ENCODE measurements at places on chromosomes 4 and X. TPM values are rescaled to one million over a fixed set of nuclear protein-coding genes. Genes with fewer than 3 reads are reported as not detected.

Gene ACOX3
- 47.9 TPM for total RNA-seq

DNA sequence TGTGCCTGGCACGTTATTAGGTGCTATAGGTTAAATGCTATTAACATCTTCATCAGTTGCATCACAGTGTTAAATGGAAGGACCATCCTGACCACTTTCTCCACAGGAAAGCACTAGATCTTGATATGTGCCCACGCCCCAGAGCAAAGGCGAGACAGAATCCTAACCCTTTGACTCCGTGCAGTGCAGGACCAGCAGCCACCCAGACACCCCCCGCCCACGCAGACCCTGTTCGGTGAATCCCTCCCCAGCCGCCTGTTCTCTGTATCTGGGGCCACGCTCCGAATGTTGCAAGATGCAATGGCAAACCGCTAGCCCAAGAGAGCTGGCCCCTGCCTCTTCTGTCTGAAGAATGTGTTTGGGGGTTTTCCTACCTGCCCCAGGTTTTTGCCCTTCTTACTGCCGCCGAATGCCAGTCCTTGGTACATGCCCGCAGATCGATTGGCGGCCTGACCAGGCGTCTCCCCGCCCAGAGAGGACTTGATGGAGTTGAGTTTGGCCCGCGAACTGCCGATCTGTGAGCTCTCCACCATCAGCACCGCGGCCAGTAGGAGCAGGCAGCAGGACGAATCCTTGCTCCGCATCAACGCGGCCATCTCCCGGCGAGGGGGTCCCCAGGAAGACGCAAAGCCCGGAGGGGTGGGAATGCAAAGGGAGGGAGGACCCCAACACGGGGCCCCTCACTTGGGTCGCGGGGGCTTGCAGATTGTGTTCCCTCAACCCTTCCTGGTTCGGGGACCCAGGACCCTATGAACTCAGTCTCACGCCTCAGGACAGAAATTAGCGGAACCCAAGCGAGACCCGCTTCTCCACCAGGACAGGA is 906 bp downstream of the DKK2 start:
- no peak for DNase-seq

Gene MTM1
- total RNA-seq = 14.7 TPM

- no peak for DNase-seq
Measured at GRCh38 chrX:48785540-48786214, 713 bp upstream of the GATA1 start.

DNA sequence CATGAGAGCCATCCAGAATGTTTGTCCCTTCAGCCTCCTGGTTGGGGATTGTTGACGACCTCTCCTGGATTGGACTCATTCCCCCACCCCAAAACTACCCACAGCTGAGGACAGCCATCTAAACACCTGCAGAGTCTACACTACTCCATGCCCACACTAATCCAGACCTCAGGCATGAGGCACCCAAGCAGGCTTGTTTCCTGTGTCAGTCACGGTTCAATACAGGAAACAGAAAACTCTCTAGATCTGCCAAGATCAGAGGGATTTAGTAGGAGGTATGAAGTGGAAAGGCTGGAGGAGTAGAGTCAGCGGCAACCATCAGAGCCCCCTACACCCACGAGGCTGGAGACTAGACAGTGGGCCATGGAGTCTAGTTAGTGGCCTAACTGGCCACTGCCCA is 37.7 kb downstream of the HAND2 start:
- DNase-seq = no peak

DNA sequence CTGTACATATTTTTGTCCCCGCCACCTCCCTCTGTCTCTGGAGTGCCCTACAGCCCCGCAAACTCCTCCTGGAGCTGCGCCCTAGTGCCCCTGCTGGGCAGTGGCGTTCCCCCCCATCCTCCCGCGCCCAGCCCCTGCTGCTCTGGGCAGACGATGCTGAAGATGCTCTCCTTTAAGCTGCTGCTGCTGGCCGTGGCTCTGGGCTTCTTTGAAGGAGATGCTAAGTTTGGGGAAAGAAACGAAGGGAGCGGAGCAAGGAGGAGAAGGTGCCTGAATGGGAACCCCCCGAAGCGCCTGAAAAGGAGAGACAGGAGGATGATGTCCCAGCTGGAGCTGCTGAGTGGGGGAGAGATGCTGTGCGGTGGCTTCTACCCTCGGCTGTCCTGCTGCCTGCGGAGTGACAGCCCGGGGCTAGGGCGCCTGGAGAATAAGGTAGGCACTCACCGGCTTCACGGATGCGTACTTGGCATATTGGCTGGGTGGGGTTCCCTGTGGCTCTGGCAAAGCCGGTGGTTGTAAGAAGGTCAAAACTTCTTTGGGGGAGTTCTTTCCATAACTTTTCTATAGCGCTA is 653 bp downstream of the HHIP start:
- no peak for DNase-seq

Gene ATP2B3
- total RNA-seq = not detected

- no peak for DNase-seq
Measured at GRCh38 chr4:185672618-185673017, 137.3 kb upstream of the PDLIM3 start.

- no peak for DNase-seq
Measured at GRCh38 chrX:122046226-122046625, 998.8 kb downstream of the GLUD2 start.

Gene HSFX4
- total RNA-seq = not detected

DNA sequence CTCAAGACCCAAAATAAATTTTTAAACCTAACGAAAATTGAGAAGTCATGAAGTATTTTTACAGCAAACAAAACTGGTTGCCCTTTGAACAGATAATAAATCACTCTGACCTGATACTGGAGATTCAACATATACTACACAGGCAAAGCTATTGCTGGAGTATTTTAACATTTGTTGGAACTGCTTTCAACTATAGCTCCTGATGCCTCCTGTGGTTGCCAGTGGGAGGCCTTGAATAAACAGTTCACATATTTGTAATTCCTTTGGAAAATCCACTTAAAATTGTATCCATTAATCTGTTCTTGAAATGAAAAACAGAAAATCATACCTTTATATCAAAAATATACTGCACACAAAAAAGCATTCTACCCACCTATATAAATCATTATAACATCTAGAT is 605.1 kb downstream of the KCTD8 start:
- no peak for DNase-seq

Data from breast epithelium (tissue), 4 donors.